ENCODE measurements at places on chromosomes 11 and 22. TPM values are rescaled to one million over a fixed set of nuclear protein-coding genes. Genes with fewer than 3 reads are reported as not detected.

CNTF gene
- total RNA-seq = 3.4 TPM

CD3E gene
- total RNA-seq = not detected

- no peak for DNase-seq
Observed at GRCh38 chr11:17810041-17810440, 75.5 kb downstream of the KCNC1 start.

SMCO4 gene
- 19.6 TPM for total RNA-seq

DNA sequence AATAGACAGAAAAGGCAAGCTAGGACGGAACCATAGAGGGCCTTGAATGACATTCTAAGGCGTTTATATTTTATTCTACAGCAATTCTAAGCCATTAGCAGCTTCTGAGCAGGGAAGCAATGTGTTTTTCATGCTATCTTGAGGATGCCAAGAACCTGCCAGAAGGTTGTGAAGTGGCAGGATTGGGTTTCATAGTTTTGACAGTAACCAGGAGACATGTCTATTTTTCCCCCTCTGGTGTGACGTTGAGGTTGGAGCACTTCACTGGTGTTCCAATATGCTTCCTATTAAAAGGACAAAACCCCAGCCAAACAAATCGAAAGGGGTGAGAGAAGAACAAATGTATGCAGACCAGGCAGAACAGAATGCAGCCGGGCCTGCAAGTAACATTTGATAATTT lies 148.2 kb downstream of the SPATA19 start:
- no peak for DNase-seq

DNA sequence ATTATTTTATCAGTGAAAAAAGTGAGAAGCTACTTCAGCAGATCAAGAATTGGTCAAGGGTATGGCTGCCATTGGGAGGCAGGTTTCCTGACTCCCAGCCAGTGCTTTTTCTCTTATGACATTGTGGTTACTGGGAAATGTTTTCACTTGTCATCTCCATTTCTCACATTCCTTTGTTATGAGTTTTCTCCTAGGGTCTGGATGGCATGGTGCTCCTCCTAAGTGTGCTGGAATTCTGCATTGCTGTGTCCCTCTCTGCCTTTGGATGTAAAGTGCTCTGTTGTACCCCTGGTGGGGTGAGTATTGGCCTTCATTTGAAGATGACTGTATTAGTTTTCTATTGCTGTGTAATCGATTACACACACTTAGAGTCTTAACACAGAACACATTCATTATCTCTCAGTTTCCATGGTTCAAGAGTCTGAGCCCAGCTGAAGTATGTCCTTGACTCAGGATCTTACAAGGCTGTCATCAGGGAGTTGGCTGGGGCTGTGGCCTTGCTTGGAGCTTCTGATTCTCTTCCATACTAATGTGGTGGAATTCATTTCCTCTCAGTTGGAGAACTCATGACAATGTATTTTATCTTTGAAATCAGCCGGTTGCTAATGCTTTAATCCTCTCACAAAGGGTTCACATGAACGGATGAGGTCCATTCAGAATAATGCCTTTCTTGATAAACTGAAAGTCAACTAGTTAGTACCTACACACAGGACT lies 21.0 kb upstream of the MS4A6E start:
- DNase-seq = no peak

DNA sequence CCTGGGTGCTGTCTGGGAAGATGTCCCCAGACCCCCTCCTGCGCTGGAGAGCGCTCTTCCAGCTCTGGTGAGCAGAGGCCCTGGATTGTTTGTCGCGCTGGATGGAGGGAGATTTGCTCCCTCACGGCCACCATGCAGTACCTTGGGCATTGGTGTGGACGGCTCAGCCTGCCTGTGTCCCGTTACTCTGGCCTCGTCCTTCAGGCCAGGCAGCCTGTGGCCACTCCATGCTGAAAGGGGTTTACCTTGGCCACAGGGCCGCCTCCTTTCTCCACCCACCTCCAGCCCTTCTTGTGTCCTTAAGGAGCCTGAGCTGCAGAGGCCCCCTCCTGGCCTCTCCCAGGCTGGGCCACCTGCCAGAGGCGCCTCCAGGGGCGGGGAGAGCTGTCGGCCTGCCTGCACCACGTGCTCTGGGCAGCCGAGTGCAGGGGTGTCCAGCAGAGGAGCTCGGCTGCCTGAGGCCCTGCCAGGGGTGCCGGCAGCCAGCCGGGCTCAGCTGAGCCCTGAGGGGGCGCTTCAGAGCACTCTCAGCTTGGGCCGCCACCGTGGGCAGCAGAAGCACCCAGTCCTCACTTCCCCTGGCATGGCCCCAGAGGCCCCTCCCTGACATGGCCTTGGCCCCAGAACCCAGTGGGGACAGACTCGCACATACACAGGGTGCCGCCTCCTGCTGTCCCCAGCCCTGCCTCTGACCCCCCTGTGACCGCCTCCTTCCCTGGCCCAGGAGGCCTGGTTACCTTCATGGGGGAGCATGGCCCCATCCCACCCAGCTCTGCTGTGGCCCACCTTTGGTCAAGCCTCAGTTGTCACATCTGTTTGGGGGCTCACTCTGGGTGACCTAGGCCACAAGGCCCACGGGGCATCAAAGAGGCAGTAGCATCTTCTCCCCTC lies 3.4 kb downstream of the CCND1 start:
- peak; percentile 74 for DNase-seq

GRCh38 chr22:30574095-30574981 lies at the start of gene GAL3ST1:
Gene GAL3ST1, minus strand, starts transcription at chr22:30574665. Its CDS starts 17,273 bp downstream, at chr22:30557392.
- no peak for DNase-seq

- no peak for DNase-seq
Observed at GRCh38 chr22:16959345-16959930, 48.6 kb downstream of the GAB4 start.

TH gene
- 2.5 TPM for total RNA-seq

- DNase-seq = no peak
Observed at GRCh38 chr11:38818720-38819119, 2220.7 kb upstream of the RAG2 start.

HIC2 gene
- total RNA-seq = 3.5 TPM

- no peak for DNase-seq
Observed at GRCh38 chr11:115238791-115239190, 265.4 kb downstream of the CADM1 start.

C11orf52 gene
- total RNA-seq = 2.9 TPM

- DNase-seq = no peak
Observed at GRCh38 chr11:1706634-1707400, 9.8 kb downstream of the KRTAP5-6 start.

GRCh38 chr11:30128269-30128932 lies 102.4 kb upstream of the FSHB start:
- no peak for DNase-seq

GRCh38 chr11:120346233-120346632 lies 10.0 kb downstream of the ARHGEF12 start:
- DNase-seq = no peak

TRIM66 gene
- total RNA-seq = 16.1 TPM

MTMR2 gene
- total RNA-seq = 41.6 TPM

GRCh38 chr11:134734141-134734845 lies 322.3 kb upstream of the B3GAT1 start:
- no peak for DNase-seq

PAX6 gene
- total RNA-seq = 29.0 TPM

MAPK8IP1 gene
- 18.8 TPM for total RNA-seq

KCNQ1OT1 gene
- 3.4 TPM for total RNA-seq

PARVA gene
- 31.5 TPM for total RNA-seq

DNA sequence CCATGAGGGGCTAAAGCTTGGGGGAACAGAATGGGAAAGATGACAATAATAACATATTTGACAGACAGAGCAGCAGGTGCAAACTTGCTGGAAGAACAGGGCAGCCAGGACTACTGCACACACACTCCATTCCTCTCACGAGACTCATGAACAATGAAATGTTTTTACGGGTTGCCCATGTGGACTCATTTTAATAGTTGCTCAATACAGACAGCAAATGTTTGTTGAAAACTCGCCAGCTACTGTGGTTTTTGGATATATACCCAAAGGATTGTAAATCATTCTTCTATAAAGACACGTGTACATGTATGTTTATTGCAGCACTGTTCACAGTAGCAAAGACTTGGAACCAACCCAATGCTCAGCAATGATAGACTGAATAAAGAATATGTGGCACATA lies 10.3 kb downstream of the SYT13 start:
- no peak for DNase-seq

GRCh38 chr11:102143867-102144266 lies 33.6 kb downstream of the YAP1 start:
- DNase-seq = no peak

DNA sequence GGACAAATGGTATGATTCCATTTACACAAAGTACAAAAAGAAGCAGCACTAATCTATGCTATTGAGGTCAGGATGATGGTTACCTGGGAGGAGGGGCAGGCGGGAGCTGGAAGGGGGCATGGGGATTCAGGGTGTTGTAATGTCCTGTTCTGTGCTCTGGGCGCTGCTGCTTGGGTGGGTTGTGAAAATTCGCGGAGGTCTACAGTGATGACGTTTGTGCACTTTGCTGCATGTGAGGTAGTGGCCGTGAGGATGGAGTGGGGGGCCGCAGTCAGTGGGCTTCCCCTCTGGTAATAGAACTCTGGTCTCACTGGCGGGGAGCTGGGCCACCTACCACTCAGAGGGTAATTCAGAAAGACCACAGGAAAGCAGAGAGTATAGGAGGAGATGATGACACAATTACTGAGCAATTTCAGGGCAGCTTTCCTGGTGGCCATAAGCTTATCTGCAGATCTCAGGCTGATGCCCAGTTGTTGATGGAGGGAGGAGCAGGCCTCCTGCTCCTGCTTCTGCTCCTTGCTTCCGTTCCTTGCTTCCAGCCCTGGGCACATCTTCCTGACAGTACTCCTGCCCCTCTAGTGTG lies 121.5 kb downstream of the CEP164 start:
- DNase-seq = peak; percentile 45

SEPTIN5 gene
- 8.1 TPM for total RNA-seq

GRCh38 chr22:49735901-49736421 lies 91.7 kb downstream of the BRD1 start:
- DNase-seq = no peak

DNA sequence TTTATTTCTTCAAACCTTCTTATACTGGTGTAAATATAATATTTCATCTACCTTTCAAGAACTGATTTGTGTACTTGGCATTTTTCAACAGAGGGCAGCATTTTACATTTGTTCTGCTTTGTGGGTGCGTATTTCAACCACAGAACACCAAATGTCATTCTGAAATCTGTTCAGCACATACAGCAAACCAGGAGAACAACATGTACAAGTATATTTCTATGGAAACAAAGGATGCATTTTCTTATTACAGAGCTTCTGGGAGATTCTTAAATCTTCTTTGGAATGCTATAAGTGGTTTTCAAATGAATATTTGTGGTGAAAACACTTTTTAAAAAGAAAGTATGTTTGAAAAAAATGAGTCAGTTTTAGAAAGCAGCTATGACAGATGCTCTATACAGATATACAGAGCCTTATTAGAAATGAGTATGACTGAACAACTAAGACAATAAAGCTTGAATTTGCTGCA lies 946.0 kb downstream of the FAM181B start:
- DNase-seq = no peak

- no peak for DNase-seq
Observed at GRCh38 chr11:95715777-95716241, 73.8 kb downstream of the FAM76B start.

DNA sequence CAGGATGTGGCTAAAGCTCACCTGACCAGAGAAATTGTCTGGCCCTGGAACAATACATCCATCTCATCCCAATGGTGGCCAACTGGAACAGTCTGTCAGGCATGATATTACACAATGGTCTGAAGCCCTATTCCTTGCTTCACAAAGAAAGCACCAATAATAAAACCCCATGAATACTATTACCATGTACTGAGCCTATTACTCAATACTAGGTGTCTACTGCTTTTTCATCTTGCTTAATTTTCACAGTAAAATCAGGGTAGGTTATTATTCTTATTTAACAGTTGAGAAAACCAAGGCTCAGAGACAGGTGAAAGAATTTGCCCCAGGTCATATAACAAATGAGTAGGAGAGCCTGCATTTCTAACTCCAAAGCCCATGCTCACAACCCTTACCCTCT lies 68.9 kb upstream of the CAPRIN1 start:
- DNase-seq = no peak

DNA sequence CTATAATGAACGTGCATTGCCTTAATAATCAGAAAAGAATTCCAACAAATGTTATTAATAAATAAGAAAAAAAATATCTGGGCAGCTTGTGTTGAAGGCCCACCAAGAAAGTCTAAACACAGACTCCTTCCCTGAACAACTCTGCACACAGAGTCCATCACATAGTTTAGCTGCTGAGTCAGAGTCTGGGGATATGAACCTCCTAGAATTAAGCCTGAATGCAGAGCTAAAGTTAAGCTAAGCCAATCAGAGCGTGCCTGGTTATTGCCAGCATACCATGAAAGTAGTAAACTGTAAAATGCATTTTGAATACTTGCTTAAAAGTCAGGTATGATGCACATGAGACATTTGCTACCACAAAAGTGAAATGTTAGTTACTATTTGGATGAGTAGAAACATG lies 25.6 kb upstream of the TENM4 start:
- DNase-seq = no peak

DNA sequence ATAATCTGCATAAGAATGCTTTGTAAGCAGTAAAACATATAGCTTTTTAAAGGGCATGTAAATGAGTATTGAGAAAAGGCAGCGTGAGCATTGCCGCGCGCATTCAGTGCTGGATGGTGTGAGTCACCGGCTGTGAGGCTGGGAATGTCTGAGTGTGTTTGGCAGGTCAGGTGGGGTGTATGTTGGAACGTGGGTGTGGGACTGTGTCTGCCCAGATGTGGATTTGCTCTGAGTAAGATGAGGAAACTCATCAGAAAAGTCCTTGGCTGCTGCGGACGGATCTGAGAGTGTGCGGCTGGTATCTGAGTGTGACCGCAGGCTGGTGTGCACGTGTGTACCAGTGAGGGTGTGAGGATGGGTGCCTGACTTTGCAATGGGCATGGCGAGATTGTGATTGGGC lies 66.2 kb upstream of the NECTIN1 start:
- DNase-seq = no peak

DNA sequence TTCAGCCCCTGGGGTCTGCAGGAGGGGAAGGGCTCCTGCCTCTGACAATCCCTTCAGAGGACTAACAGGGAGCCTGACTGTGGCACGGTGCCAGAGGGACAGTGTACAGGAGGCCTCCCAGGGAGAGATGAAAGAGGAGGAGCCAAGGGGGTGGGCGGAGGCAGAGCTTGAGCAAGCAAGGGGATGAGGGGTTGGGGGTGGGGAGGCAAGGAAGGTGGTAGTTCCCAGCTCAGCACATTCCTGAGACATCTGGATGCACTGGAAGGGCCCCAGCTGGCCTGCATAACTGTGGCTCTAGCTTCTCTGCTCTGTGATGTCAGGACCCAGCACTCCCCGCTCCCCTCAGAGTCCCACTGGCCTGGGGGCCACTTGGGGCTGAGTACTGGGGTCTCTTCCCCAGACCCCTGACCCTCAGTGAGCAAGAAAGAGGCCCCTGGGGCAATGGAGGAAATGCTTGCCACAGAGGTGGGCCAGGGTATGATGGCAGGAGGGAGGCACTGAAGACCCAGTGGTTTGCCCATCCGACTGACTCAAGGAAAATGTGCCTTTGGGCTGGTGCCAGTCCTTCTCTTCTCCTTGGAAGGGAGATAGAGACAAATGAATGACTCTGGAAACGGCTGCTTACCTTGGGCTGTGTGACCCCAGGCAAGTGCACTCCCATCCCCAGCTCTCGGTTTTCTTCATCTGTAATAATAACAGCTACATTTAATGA lies 13.3 kb downstream of the CREB3L1 start:
- no peak for DNase-seq

MPEG1 gene
- not detected for total RNA-seq

JAML gene
- not detected for total RNA-seq

Data from PC-9 (cell line).